T-helper 9 cell (primary cell): ENCODE measurements at places on chromosomes 3 and 15.

DNA sequence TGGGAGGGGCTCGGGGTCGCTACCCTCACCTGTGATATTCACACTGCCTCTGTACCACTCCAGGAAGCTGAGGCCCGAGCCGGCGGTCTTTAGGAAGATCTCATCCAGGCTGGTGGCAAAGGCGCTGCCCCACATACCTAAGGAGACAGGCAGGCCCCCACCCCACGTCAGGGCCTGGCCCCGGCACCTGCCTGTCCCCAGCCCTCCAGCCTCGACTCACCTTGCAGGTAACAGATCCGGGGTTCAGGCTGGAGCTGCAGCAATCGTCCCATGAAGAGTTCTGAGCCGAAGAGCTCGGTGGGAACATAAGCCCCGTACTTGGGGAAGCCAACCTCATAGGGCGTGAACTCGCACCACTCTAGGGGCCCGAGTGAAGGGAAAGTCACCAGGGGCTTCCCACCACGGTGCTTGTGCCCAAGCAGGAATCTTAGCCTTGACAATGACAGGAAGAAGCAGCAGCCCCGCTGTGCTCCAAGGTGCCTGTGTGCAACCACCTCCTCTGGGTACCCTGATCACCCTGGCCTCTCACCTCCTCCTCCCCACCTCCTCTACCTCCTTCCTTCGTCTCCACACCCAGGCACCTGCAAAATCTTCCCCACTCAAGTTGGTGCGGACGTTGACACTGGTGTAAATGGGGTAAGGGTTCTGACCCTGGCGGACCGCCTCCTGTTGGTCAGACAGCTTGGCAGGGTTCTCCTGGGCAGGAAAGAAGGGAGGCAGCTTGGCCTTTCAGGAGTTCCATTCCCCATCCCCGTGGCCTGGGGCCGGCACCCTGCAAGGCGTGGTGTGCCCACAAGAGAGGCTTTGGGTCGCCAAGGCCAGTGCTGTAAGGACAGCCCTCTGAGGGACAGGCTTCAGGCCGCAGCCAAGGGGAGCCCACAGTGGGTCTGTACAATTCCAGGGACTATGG, 10.6 kb downstream of the PLA2G4F start:
- no peak for DNase-seq

- no peak for DNase-seq
Measured at GRCh38 chr3:33067484-33067883, 29.5 kb downstream of the GLB1 start.

DNA sequence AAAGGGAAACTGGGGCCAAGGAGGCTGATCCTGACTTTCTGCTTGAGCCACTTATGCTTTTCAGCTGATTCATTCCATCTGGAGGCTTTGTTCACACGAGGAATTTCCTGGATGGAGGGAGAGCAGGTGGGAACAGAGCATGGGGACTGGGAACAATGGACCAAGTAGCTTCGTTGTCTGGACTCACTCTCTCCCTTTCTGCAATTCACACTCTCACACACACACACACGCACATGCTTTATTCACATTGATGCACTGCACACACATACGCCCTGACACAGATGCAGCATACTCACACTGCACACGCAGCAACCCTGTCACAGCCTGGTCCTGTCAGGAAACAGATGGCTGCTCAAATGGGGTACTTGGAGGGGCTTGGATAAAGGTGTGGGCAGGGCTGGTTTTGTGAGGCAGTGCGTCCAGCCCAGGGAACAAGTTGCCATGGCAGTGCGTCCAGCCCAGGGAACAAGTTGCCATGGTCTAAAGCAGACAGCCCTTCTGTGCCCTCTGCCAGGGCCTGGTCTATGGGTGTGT, 19.8 kb upstream of the CHCHD6 start:
- DNase-seq, result no peak

GRCh38 chr3:69120879-69121464, 1.4 kb downstream of the LMOD3 start:
- DNase-seq, result peak; percentile 72

DNA sequence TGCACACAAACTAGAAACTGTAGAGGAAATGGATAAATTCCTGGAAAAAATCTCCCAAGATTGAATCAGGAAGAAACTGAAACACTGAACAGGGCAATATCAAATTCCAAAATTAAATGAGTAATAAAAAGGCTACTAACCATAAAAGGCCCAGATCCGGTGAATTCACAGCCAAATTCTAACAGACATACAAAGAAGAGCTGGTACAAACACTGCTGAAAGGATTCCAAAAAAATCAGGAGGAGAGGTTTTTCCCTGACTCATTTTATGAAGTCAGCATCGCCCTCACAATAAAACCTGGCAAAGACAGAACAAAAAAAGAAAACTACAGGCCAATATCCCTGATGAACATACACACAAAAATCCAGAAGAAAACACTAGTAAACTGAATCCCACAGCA, 462.4 kb upstream of the THBS1 start:
- no peak for DNase-seq

GRCh38 chr3:147216143-147216673, 190.1 kb downstream of the ZIC4 start:
- DNase-seq, result no peak

GRCh38 chr3:100105501-100105900, 8.8 kb downstream of the FILIP1L start:
- no peak for DNase-seq

DNA sequence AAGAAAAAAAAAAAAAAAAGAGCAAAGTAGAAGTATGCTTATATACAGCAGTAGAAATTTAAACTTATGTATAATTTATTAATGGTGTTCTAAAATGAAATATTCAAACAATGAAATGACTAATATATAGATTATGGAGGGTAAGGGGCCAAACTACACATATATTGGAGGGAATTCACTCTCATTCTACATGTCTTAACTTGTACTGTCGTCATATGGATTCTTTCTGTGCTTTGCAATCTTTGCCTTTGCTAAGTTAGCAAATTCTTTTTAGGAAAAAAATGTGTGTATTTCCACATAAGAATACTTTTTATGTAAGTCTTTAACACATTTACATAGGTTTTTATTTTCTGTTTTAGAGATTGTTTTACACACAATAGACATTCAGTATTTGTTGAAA, 118.9 kb upstream of the MBNL1 start:
- DNase-seq, result no peak

- DNase-seq, result no peak
Measured at GRCh38 chr15:67307156-67307555, 52.6 kb downstream of the IQCH start.

GRCh38 chr3:46845860-46846623, 17.2 kb downstream of the MYL3 start:
- peak; percentile 72 for DNase-seq

- no peak for DNase-seq
Measured at GRCh38 chr3:114756506-114757279, 390.4 kb downstream of the ZBTB20 start.

GRCh38 chr3:111803123-111803593, 55.9 kb upstream of the PHLDB2 start:
- DNase-seq, result no peak

DNA sequence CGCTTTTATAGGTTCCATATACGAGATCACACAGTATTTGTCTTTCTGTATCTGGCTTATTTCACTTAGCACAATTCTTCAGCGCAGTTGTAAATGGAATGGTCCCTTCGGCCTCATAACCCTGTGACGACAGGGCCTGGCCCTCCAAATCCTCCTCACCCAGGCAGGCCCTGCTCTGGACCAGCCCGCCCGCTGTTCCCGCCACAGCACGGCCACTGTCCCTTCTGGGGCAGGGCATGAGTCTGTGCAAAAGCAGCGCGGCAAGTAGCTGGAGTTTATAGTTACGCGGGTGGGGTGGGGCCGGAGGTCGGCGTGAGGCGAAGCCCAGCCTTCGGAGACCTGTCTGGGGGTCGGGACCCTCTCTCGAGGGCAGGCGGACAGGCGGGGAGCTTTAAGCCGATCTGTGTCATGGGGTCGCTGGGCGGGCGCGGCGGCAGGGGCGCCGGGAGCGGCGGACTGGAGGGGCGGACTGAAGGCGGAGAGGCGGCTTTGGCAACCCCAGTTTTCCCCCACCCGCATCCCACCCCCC, 543 bp downstream of the ARPIN start:
- DNase-seq, result no peak

DNA sequence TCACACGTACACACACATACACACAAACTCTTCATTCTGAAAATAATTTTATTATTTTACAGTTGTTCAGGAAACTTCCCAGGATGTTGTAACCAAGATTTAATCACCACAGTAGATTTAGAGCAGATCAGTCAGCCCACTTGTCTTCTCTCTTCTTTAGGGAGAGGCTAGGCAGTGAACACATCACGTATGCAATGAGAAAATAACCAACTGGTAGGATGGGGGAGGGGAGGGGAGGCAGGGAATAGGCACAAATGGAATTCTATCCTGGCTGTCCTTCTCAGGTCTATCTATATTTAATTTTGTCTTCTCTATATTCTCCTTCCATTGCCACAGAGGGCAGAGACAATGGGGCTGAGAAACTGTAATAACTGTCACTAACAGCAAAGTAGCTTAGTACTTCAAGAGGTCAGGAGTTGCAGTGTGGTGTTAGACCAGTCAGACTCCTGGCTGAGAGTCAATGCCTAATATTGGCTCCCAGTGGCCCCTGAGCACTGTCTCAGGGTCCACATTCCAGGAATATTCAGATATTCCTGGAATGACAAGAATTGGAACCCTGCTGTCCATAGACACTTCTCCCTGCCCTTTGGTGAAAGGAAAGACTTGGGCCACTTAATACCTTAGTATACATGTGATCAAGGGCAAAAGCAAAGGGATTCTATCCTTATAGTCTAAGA, 2.6 kb upstream of the HCLS1 start:
- DNase-seq, result no peak

DNA sequence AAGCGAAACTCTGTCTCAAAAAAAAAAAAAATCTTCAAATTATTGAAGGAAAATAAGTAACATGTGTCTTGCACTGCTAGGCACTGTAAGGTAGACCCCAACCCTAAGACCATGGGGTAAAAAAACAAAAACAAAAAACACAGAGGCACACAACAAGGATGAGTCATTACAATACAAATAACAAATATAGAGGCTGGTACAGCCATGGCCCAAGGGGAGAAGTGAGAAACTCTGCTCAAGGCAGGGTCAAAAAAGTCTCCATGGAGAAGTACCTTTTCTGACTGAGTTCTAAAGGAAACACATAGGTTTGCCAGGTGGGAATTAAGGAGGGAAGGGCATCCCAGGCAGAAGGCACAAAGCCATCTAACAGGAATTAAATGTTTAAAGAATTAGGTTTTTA, 54.5 kb downstream of the TOP2B start:
- DNase-seq, result no peak

DNA sequence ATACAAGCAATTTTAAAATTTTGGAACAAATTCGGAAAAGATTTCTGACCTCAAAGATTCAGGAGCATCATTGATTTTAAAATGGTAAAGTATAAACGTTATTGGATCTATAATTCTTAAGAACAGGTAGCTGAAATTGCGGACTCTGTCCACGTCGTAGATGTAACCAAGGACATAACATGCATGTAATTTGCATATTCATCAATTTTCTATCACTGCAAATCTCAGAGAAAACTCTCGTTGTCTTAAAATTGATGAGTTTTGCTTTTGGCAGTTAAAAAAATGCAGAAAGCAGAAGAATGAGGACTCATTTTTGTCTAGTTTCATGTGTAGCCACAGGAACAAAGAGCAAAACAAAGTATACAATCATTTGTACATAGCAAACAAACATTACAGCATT, 1094.4 kb downstream of the SI start:
- DNase-seq, result no peak

DNA sequence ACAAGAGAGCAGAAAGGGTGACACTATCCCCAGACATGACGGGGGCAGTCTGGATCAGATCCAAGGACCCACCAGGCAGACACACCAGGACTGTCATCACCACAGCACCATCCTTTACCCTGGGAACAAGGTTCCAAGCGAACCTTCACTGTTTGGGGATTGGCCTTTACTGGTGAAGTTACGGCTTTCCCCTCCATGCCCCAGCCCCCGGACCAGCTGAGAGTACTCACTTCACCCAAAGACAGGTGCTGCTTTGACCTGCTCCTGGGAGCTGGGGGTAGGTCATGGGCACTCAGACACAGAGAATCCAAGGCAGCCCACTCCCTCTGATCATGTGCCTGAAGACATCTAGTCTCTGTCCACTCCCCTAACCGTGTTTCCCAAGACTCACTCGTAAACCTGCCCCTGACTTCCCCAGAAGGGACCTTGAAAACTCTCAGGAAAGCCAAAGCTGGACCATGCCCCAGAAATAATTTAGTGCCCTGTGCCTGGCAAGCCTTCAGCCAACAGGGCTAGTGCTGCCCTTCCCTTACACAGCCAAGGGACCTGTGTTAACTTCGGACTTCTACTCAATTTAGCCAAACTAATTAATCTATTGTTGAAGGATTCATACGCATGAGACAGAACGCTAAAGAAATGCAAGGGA, 2.8 kb downstream of the RRP9 start:
- DNase-seq, result no peak

GRCh38 chr3:89740881-89741177, 633.4 kb downstream of the EPHA3 start:
- DNase-seq, result no peak

DNA sequence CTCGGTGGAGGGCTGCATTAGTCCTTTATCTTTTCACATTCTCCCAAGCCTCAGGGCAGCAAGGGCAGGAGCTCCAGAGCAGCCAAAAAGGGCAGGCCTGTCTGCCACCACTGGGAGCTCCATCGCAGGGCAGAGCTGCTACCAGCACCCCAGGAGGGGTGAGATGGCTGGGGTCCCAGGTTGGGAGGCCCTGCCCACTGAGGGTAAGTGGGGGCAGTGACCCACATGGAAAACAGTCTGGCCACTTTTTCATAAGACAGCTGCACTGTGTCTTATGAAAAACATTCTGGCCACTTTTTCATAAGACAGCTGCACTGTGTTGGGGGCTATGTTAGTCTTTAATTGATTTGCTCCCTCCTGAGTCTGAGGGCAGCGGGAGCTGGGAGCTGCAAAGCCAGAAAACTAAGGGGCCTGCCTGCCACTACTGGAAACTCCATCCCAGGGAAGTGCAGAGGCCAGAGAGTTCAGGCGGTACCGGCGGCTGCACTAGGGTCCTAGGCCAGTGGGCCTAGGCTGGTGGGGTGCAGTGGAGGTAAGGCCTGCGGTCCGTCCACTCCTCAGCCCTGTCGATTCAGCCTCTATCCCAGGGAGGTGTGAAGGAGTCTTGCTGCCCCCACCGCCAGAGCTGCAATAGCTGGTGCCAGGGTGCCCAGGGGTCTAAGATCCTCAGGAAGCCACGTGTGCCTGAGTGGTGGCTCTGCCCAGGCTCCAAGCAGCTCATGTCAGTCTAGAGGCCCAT, 45.4 kb downstream of the TMCO5A start:
- no peak for DNase-seq

DNA sequence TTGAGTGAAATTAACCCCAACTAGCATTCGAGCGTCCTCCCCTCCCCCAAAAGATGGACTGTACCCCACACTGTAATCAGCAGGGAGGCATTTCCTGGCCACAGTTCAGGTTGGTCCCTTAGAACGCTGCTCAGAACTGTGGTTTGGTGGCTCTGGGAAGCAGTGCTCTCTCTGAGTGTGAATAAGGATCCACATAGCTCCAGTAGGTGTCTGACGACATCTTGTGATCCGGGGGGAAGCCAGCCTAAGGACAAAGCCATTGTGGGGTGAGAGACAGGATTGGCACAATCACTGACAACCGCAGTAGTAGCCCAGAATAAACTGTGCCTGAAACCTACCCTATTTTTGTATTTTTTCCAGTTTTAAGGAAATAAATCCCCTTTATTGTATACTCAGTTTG, 125.3 kb downstream of the IGF1R start:
- no peak for DNase-seq

- DNase-seq, result no peak
Measured at GRCh38 chr3:56759532-56759931, 42.2 kb downstream of the ARHGEF3 start.
